OCI-LY7 (cell line): ENCODE measurements at places on chromosomes 1 and 21.

GRCh38 chr21:14864211-14865021 is 200.4 kb downstream of the NRIP1 start:
- DNase-seq, result peak; percentile 9

- no peak for DNase-seq
These were observed 24.9 kb upstream of the C1orf105 start for GRCh38 chr1:172395576-172395975.

GRCh38 chr1:204650911-204651570 is 34.5 kb downstream of the LRRN2 start:
- no peak for DNase-seq

GRCh38 chr21:27143476-27143875 is 176.6 kb upstream of the ADAMTS5 start:
- DNase-seq, result no peak

- DNase-seq, result no peak
These were observed 12.0 kb upstream of the ZNF362 start for GRCh38 chr1:33244143-33244808.

DNA sequence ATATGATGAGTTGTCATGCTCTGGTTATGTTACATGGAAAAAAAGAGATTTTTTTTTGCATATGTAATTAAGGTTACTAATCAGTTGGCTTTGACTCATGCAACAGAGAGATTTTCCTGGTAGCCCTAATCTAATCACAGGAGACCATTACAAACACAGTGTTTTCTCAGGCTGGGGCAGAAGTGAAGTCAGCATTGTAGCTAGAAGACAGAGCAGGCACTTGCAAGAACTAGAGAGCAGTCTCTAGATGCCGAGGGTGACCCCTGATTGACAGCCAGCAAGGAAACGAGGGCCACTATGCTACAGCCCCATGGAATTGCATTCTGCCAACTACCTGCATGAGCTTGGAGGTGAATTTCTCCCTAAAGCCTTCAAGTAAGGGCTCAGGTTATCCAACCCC is 151.3 kb downstream of the RUNX1 start:
- DNase-seq, result no peak

DNA sequence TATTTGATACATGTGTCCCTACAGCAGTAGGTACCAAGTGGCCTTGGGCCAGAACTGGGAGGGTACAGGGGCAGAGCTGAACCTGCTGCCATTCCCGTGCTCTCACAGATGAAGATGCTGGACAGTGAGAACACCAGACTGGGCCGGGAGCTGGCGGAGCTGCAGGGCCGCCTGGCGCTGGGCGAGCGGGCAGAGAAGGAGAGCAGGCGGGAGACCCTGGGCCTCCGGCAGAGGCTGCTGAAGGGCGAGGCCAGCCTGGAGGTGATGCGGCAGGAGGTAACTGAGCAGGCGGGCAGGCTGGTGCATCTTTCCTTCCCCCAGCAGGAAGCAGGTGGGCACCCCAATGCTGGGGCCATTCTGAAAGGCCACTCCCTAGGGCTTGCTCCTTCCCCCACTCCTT is 21.9 kb downstream of the MFAP2 start:
- DNase-seq, result no peak

DNA sequence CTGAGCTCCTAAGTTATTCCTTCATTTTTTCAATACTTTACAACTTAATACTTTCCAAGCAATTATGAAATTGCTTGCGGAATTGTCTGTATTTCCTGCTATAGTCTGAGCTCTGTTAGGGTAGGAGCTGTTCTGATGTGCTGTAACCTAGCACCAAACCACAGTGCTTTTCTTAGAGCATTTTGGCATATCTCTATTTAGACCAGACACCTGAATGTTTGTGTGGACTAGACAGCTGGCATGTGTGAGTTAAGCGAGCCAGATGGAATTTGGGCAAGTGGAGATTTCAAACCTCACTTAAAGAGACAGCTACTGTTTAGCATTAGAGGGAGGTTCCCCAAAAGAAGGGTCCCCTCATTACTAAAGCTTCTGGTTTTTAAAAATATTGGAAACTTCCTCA is 106.1 kb downstream of the RWDD3 start:
- DNase-seq, result no peak

- no peak for DNase-seq
These were observed 4.1 kb upstream of the GRIK1 start for GRCh38 chr21:29943885-29944284.

DNA sequence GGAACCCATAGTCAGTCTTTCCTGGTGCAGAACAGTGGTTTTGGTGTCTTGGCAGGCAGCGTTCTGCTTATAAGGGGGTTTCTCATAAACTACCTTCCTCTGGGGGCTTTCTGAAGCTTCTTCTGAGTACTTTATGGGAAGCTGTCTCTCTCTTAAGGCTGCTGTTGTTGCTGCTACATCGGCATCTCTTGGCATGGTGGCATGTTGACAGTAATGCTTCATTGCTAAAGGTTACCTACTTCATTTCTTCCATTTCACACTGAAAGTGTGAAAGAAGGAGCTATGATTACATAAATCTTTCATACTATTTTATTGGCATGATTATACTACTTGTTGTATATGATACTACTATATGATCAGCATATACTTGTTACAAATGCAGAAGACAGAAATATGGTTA is 6.3 kb upstream of the MAP10 start:
- DNase-seq, result no peak

- DNase-seq, result no peak
These were observed 333.8 kb downstream of the ST6GALNAC3 start for GRCh38 chr1:76408303-76408702.

DNA sequence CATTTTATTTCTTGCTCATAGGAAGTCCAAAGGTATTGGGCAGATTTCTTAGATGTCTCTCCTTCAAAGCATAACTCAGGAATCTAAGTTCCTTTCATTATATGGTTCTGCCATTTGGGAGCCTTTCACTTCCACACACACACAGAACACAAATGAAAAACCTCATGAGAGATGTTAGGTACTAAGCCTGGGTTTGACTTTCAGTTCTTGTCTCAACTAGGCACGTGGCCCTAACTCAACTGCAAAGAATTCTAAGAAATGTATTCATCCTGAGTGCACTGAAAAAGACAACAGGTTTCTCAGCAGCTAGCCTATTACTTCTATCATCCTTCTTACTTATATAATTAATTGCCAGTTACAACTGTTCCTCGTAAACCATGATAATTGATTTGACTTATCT is 190.0 kb upstream of the SAMSN1 start:
- peak; percentile 3 for DNase-seq

- DNase-seq, result no peak
These were observed 196.0 kb upstream of the NCAM2 start for GRCh38 chr21:20802201-20802600.

DNA sequence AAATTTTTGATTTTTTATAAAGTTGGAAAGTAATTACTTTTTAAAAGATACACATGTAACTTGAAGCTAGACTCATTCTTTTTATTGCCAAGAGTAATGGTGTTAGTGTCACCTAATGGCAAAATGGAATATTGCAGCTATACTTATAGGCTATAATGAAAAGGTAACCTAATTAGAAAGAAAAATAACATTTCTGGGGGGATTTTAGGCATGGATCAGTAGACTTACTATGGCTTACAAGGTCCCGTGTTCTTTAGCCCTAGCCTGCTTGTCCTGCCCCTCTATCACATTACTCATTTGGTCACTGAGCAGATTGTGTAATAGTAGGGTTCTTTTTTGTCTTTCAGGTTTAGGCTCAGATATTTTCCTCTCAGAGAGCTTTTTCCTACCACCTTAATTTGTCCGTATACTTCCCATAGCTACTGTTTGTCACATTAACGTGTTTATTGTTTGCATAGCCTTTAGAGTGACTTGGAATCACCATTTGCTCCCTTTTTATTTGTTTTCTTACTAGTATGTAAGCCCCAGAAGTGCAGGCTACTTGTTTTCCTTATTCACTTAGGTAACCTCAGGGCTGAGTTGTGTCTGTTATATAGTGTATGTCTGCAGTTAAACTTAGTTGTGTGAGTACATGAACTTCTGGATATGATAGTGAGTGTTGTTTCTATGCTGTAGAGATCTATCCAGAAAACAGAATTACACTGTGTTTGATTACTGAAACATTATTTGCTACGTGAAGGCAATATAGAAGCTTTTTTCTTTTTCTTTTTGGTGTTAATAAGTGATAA is 58.7 kb downstream of the RABGAP1L start:
- DNase-seq, result peak; percentile 63

- peak; percentile 97 for DNase-seq
These were observed 2.9 kb downstream of the TATDN3 start for GRCh38 chr1:212794561-212795014.

- no peak for DNase-seq
These were observed 22.9 kb upstream of the RALGPS2 start for GRCh38 chr1:178702146-178702545.

DNA sequence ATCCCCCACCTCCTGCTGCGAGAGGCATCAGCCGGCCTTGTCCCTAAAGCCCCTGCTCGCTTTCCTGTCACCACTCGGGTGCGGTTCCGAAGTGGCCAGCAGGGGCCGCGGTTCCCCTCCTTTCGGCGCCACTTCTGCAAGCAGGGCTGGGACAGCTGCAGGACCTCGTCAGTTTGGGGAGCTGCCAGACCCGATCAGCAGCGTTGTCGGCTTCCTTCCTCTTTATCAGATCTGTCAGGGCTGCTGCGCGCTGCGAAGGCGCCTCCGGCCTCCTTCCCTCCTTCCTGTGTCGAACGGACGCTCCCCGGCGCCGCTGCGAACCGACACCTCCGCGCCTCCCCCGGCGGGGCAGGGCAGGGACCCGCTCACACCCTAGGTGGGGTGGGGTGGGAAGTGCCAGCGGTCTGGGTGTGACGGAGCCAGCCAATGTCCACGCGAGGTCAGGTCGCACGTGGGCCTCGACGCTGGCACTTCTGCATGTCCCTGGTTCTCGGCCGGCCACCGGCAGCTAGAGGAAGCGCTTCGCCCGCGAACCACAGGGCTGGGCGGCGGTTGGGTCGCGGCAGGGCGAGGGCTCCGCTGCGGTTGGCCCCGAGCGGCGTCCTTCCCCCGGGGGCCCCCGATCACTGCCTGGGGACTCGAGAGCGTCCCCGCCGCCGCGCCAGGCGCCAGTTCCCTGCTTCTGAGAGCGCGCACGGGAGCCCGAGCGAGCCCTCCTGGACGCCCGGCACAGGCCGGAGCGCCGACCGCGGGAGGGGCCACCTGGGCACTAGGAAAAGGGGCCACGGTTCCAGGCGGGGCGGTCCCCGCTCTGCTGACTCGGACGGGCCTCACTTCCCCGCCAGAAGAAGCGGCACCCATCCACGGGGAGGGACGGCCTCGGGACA is 81.8 kb downstream of the RUNX3 start:
- peak; percentile 95 for DNase-seq

DNA sequence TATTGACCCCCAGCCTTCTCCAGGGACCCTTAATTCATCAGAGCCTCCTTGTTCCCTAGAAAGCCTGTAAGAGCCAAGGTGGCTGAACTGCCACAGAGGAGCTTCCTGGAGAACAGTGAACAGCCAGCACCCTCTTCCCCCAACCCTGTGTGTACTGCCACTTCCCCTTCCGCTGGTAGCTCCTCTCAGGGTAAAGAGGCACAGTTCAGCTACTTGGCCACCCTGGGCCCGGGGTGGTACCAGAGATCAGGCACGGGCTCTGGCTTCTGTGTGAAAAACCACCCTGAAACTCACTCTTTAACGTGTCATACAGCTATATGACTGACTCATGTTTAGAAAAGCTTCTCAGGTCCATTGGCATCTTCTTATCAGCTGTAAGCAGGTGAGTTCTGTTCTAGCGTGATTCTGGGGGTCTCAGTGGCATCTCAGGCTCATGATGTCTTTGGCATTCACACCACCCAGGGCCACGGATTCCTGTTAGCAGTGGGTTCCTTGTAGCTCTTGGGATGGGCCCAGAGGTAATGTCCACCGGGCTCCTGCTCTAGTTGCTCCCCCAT is 22.4 kb downstream of the ARMH1 start:
- DNase-seq, result peak; percentile 73

- DNase-seq, result no peak
These were observed 5.3 kb downstream of the PADI2 start for GRCh38 chr1:17113963-17114362.

DNA sequence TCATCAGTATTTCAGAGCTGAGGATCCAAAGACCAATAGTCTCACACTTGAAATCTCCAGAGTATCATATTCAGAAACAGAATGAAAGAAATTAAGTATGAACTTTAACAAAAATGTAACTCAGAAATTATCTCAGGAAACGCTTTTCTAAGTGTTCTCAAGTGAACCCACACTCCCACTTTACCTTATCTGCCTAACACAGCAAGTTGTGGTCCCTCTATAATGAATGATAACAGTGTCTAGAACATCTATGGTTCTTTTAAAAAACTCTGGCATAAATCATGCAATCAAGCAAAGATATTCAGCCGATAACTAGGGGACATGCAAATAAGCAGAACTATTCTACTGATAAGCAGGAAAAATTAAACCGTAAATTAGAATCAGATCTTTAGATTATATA is 1574.2 kb downstream of the PLA2G4A start:
- no peak for DNase-seq

DNA sequence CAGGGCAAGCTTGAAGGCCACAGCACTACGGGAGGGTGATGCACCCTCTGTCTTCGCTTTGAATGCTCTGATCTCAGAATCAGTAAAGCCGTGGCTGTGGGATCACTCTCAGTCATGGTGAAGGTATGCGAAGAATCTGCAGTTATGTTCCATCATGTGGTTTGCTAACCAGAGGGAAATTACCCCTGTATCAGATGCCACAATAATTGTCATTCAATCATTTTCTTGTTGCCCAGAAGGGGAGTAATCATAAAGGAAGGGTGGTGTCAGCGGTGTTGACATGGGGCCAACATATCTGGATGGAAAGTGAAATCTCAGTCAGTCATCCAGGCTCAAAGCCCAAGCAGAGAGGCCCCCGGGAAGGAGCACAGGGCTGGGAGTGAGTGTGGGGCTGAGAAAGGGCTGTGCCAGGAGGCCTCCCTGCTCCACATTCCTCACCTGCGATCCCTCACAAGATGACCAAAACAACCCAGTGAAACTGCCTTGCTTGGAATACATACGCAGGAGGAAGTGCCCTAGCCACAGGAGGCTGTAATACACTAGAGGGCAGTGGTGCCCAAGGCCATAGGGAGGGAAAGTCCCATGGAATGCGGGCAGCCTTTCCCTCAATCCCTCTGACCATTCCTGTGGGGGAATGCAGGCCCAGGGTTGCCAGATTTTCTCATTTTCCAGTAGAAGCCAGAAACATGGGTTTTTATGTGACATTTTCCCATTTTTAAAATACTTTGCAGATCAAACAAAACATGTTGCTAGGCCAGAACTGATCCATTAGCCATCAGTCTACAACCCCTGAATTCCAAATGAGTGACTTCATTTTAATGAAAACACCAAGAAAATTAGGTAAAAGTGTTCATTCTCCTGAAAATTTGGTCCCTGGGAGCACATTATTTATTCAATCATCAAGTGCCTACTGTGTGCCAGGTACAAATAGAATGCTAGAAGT is 95.7 kb upstream of the VANGL1 start:
- DNase-seq, result no peak

GRCh38 chr1:203129501-203130231 is 2.1 kb downstream of the ADORA1 start:
- no peak for DNase-seq
